CD4-positive, alpha-beta T cell treated with Interleukin-12 subunit alpha and Interleukin-12 subunit beta, for 1 hour (primary cell): ENCODE measurements at places on chromosomes 4 and X.

DNA sequence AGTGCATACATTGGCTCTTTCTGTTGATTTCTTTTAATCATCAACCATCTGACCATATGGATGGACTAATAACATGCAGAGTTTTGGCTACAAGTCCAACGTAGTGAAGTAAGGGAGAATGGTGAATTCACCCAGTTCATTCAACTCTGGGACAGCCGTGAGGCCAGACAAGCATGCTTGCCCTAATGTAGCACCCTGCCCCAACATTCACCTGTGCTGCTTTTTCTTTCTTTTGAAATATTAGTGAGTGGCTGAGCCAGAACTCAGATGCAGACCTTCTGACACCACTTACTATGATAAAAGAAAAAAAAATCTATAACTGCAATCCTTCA is 17.5 kb downstream of the ARSJ start:
- no peak for DNase-seq

GRCh38 chr4:135412213-135412612 is 1210.6 kb upstream of the PABPC4L start:
- no peak for DNase-seq

- no peak for DNase-seq
Observed at GRCh38 chr4:68218044-68218443, 27.4 kb downstream of the TMPRSS11B start.

DNA sequence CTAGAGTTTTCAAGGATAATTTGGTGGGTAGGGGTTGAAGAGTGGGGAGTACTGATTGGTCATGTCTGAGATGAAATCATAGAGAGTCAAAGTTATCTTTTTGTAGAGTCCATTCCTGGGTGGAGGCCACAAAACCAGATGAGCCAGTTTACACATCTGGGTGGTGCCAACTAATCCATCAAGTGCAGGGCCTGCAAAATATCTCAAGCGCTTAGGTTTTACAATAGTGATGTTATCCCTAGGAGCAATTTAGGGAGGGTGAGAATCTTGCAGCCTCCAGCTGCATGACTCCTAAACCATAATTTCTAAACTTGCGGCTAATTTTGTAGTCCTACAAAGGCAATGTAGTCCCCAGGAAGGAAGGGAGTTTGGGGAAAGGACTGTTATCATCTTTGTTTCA is 988.3 kb upstream of the LCORL start:
- no peak for DNase-seq

GRCh38 chr4:4461178-4461577 is 74.3 kb downstream of the NSG1 start:
- no peak for DNase-seq

- DNase-seq = no peak
Observed at GRCh38 chr4:12110627-12111026, 681.9 kb upstream of the HS3ST1 start.

GRCh38 chrX:113966791-113967190 is 617.1 kb upstream of the HTR2C start:
- no peak for DNase-seq

DNA sequence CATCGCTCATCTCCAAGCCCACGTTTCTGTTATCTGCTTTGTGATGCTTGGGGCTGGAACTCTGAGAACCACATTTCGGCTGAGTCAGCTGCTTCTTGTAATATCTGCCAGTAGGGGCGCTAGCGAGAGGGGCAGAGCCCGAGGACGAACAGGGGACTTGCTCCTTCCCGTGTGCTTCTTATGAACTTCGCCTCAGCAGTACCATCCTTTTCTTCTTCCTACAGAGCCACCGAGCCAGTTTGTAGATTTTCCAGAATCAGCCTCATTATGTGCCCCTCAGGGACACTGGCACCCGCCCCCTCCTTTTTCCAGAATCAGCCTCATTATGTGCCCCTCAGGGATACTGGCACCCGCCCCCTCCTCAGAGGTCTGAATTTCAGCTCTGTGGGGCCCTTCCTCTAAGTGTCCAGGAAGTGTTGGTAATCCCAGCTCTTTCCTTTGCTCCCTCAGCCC is 441.7 kb upstream of the RASGEF1B start:
- DNase-seq = peak; percentile 56

DNA sequence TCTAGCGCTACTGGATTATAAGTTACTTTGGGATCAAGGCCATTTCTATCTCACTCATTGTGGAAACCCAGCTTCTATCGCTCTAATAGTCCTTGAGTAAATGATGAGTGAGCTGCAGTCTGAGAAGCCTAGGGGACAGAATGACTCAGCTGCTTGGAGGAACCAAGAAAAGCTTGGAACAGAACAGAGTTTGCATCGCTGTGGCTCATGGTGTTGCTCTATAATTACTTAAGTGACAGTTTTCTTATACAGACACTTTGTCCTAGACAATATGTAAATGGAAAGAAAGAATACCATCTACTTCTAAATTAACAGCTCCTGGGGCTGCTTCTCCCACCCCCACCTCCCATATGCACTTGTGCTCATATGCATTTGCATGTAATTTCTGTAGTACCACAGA is 156.9 kb downstream of the SLIT2 start:
- DNase-seq = no peak

GRCh38 chr4:126991965-126992364 is 640.8 kb upstream of the INTU start:
- no peak for DNase-seq

DNA sequence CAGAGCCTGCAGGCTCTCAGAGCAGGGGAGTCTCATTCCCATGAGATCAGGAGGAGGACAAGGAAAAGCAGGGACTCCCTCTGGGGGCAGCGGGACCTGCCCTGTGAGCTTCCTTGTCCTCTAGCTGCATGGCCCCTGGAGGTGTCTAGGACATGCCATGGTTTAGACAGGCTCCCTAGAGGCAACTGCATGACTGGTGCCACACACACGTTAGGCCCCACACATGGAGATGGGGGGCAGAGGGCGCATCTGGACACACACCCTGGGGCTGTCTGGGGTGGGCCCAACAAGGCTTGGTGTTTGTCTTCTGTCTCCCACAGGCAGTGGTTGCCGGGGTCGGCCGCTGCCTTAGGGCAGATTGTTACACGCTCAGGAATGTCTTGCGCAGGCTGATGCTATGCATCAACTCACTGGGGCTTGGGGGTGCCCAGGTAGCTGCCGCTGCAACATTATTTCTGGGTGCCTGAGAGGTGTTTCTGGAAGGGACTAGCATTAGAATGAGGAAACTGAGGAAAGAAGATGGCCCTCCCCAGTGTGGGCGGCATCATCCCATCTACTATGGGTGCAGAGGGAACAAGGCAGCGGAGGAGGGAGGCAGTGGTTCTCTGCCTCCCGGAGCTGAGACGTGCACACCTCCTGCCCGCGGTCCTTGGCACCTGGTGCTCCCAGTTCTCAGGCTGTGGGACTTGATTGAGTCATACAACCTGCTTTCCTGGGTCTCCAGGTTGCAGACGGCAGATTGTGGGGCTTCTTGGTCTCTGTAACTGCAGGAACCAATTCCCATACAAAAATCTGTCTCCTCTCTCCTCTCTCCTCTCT is 32.1 kb upstream of the GPR78 start:
- no peak for DNase-seq

DNA sequence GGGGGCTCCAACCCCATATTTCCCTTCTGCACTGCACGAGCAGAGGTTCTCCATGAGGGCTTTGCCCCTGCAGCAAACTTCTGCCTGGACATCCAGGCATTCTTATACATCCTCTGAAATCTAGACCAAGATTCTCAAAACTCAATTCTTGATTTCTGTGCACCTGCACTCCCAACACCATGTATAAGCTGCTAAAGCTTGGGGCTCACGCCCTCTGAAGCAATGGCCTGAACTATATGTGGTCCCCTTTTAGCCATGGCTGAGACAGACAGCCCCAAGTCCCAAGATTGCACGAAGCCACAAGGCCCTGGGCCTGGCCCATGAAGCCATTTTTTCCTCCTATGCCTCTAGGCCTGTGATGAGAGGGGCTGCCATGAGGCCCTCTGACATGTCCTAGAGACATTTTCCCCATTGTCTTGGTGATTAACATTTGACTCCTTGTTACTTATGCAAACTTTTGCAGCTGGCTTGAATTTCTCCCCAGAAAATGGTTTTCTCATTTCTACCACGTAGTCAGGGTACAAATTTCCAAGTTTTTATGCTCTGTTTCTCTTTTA is 468.0 kb upstream of the SLIT2 start:
- no peak for DNase-seq

GRCh38 chr4:183355405-183355804 is 33.2 kb upstream of the CLDN24 start:
- no peak for DNase-seq

- DNase-seq = no peak
Observed at GRCh38 chrX:84168095-84168494, 19.9 kb downstream of the RPS6KA6 start.

DNA sequence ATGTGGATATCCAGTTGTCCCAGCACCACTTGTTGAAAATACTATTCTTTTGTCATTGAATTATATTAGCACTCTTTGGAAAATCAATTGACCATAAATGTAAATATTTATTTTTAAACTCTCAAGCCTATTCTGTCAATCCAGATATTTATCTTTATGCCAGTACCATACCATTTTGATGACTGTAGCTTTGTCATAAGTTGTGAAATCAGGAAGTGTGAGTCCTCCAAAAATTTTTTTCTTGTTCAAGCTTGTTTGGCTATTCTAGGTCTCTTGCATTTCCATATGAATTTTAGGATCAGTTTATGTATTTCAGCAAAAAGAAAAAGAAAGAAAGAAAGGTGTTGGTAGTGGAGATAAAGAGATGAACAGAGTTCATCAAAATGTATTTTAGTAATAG is 8.2 kb upstream of the SMPX start:
- no peak for DNase-seq

GRCh38 chr4:126358041-126358440 is 1043.3 kb downstream of the FAT4 start:
- DNase-seq = no peak

- no peak for DNase-seq
Observed at GRCh38 chr4:85391589-85392410, 83.2 kb upstream of the ARHGAP24 start.

GRCh38 chrX:136691028-136691809 is 43.3 kb downstream of the CD40LG start:
- peak; percentile 44 for DNase-seq

DNA sequence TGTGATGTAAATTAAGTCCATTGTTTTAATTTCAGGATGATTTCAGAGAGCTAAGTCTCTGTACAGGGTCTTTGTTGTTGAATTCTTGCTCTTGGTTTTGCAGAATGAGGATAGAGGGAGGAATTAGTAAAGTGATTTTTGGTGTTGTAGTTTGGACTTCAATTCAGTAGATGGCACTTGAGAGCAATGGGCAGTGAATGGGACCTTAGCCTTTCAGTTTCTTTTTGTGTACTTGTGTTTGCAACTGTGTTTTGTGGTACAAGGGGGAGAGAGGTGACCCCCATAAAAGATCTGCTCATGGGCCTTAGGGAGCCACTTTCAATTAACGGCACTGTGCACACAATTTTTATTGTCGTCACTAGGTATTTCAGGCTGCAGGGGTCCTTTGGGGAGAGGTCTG is 340.0 kb downstream of the DCAF12L2 start:
- no peak for DNase-seq

DNA sequence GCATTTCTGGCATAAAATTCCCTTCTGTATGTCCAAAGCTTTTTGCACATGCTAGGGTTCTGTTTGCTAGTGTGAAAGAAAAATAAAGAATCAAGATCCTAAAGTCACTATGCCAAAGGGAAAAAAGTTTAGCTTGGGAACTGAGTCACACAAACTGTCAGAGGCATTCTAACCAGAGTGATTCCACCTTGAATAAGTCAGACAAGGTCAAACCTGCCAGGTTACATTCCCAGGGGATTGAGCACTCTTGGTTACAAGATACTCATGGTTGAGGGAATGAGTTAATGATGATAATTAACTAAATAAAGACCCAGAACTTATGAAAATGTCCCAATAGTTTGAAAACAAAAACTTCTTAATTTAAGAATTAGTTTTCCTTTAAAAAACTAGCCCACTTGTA is 13.7 kb upstream of the UGT2B17 start:
- no peak for DNase-seq

DNA sequence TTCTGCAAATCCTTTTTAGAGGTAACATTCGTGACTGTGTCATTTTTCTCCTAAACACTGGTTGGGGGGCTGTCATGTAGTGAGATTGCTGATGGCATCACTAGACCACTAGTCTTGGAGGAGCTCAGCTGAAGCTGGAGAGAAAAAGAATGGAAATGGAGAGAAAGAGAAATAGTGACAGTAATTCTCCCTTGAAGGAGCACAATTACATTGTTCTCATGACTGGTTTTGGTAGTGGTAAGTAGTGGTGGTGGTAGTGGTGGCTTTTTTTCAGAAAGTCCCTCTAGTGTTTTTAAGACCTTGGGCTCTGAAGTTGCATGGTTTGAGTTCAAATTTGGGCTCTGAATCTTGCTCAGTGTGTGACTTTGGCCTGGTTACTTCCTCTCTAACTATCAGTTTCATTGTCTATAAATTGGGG is 99.8 kb downstream of the LARP7 start:
- DNase-seq = no peak

DNA sequence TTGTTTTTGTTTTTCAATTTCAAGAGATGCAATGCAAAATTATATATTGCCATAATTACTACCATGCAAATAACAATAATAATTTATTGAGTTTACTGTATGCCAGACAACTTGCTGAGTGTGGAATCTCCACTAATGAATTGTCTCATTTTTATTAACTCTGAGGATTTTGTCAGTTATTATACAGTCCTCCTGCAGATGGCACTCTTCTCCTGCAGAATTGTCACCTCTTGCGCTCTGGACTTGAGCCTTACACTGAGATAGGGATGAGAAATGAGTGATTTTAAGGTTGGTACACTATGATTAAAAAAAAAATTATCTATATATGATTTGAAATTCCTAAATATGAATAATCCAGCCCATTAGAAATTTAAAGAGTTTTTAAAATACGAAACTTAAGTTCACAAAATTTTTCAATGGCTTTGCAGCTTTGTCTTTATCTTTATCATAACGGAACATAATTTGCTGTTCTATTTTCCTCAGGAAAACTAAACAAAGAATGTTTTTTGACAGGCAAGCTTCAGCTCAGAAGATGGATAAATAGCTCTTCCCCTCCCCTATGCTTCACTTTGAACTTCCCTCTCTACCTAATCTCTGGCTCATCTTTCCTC is 12.7 kb upstream of the PAQR3 start:
- peak; percentile 57 for DNase-seq

DNA sequence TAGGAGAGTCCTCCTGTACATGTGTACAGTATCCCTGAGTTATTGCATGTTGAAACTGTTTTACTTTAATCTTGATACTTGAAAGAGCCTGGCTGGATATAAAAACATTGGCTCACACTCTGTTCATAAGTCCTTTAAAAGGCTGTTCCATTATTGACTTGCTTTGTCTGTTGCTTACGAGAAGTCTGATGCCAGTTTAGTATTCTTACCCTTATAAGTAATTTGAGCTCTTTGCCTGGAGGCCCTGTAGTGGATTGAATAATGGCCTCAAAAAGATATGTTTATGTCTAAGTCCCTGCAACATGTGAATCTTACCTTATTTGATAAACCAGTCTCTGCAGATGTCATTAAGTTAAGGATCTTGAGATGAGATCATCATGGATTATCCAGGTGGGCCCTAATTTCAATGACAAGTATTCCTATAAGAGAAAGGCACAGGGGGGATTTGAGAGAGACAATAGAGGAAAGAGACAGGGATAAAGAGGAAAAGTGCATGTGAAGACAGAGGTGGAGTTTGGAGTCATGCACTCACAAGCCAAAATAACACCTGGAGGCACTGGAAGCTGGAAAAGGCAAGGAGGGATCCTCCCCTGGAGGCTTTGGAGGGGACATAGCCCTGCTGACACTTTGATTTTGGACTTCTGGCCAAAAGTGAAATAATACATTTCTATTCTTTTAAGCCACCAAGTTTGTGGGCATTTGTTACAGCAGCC is 98.1 kb downstream of the IRF2 start:
- no peak for DNase-seq

GRCh38 chr4:147714575-147715401 is 17.1 kb upstream of the ARHGAP10 start:
- DNase-seq = no peak
